ENCODE measurements at places on chromosomes 2 and 18.
A peak's percentile ranks its signal among the peaks of the same experiment; 100 is the strongest.

DNA sequence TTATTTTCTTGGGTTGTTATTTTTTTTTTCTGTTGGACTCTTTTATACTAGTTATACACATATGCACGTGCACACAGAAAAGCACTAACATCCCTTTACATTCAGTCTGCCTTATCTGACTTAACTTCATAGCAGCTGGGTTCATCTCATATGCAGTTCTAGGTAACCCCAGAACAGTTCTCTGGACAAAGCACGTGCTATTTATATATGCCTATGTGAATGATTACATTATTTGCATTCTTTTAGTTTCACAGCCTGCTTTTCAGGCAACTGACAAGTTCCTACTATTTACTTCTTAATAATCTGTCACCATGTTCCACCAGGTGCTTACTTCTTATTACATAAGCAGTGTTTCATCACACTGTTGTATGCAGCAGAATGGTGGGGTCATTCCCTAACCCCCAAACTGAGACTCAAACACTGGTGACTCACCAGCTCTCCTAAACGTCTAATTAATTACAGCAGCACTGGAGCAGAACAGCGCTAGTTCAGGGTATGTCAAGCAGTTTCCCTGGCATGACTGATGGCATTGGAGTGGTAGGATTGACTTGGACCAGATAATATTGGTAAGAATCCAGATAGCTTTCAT is 372.8 kb downstream of the CLIP4 start:
- no peak for DNase-seq

DNA sequence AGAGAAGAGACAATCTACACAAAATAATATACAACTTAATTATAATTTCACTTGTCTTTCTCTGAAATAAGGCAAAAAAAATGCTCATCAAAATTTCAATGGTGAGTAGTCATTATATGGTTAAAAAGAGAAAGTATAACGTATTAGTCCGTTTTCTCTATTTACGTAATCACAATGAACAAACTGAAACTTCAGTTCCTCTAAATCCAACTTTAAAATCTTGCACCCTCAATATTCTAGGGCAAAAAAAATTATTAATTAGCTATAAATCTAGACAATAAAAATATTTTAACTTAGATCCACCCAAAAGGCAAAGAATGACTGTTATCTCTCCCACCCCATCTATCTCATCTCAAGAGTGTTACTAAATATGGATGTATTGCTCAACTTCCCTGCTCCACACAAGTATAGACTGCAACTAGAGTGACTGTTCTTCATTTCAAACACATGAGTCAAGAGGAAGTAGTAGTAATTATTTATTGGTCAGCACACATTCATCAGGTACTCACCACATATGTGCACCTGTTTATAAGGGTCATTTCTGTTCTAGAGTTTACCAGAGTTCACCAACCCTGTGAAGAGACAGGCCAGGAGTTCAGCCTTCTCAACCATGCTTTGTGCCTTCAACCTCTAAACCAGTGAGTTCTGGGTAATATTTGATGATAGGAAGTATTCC is 36.4 kb downstream of the STK39 start:
- DNase-seq, result no peak

DNA sequence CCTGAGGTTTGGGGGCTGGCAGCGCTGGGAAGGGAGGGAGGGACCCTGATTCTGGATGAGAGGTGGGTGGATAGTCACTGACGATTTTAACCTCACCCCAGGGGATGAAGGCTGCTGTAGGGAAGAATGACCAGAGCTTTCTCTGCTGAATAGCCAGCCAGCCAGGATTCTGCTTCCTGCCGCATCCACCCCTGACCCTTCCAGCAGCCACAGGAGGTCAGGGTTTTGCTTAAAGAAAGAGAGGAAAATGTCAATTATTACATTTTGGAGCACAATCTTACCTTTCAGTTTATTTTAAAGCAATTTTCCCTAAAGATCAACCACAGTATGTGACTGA is 217.7 kb downstream of the GBX2 start:
- DNase-seq, result no peak

GRCh38 chr2:109374548-109375130 is 239.1 kb downstream of the SEPTIN10 start:
- no peak for DNase-seq

GRCh38 chr2:197950724-197951123 is 146.3 kb downstream of the PLCL1 start:
- no peak for DNase-seq

- DNase-seq, result no peak
Measured at GRCh38 chr2:30266051-30266621, 34.8 kb downstream of the LBH start.

DNA sequence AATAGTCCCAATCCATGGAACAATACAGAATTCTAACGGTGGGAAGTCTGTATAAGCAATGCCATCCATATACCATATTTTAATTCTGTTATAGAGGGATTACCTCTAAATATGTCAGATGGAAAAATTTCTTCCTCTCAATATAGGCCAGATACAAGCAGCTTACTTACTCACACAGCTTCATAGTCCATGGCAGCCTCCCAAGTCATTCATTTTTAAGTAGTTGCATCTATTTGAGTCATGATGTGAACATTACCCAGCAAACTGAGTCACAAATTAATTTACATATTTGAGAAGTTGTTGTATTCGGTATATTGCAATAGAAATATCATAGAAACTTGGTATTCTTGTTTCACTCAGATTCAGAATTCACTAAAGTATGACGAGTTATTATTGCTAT is 20.3 kb downstream of the TBR1 start:
- no peak for DNase-seq

GRCh38 chr18:11972371-11973174 is 8.7 kb upstream of the IMPA2 start:
- no peak for DNase-seq

DNA sequence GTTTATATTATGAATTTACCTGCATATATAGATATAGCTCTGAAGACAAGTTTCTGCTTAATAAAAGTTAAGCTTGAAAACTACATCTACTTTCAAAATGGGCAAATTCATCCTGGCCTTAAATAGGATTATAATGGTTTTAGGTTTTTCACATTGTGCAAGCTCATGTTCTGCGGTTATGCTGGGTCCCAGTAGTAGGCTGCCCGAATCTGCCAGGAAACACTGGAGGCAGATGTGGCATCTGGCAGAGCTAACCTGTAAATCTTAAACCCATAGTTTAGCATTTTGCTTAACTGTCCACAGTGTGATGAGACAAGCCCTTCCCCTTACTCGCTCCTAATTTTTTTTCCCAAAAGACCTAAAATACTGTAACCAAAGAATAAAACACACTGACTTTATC is 234.2 kb downstream of the TCF4 start:
- DNase-seq, result no peak

DNA sequence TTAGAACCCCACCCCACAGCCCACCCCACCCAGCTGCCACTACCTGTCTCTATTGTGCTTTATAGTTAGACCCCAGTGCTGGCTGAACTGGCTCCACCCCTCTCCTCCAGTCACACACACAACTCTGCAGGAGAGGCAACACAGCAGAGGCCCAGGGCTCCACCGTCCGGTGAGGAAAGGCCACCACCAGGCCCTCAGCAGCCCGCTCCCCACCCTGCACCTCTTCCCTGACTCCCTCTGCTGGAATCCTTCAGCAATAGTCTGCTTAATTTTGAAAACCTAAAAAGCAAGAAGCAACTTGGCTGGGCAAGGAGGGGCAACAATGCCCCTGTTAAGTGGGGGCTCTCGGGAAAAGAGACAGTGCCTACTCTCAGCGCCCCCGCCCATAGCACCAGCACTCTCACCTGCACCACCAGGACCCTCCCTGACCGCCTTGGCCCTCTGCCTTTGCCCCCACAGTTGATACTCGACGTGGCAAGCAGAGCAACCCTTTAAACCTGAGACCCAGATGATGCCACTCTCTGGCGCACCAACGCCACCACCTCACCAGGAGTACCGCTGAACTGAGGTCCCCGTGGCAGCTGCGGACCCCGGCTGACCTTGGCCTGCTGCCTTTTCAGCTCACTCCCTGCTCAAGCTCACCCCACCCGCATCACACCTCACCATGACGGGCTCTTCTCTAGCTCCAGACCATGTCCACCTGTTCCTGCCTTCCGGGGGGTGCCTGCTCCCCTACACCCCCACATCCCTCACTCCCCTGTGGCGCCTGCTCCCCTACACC is 45.7 kb downstream of the NDUFA10 start:
- DNase-seq, result no peak

GRCh38 chr2:191320881-191321280 is 75.7 kb downstream of the MYO1B start:
- DNase-seq, result no peak

- no peak for DNase-seq
Measured at GRCh38 chr18:52313213-52313612, 26.8 kb upstream of the DCC start.

DNA sequence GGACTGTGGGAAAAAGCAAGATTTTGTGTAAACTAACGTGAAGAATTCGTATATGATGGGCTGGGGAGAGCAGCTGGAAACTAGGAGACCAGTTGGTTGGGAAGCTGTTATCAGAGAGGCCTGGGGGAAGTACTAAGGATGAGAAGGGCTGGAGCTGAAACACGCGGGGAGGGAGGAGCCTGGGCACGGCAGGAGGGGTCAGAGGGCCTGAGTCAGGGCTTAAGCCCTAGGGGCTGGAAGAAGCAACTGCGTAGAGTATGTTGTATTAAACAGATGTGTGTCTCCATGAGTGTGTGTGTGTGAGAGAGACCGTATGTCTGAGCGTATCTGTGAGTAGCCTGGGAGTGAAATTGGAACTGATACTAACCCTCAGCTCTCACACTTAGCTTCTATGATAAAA is 8.4 kb downstream of the POMC start:
- DNase-seq, result no peak

GRCh38 chr2:216151313-216152025 is 42.3 kb downstream of the XRCC5 start:
- DNase-seq, result no peak

- no peak for DNase-seq
Measured at GRCh38 chr2:169746240-169746639, 12.6 kb downstream of the KLHL23 start.

DNA sequence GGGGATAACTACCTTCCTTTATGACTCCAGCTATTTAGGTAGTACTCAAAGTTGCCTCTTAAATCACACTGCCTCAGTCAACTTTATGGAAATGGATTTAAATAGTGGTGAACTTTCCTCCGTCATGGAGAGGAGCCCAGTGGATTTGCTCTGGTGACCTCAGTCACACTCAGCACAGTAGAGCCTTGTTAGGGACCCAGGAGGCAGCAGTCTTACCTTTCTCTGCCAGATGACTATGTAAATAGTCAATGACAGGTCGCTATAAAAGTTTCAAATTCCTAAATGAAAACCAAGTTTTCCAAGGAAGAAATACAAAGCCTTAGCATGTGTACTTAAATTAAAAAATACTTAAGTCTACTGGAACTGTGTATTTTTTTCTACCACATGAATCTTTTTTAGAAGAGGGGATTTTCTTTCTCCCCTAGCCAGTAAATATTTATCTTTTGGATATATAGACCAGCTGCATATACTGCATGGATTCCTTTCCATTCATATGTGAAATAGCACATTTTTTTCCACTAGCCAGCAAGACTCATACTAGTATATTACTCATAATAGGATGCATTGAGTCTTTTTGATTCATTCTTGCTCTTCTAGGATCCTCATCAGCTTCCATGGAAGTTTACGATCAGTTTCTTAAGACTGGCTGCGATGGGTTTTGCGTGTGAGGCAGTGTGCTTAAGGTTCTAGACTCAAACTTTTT is 147.1 kb downstream of the FMNL2 start:
- DNase-seq, result no peak

GRCh38 chr2:209556354-209556961 is 132.6 kb downstream of the MAP2 start:
- DNase-seq, result peak; percentile 47

- DNase-seq, result no peak
Measured at GRCh38 chr2:41167014-41167413, 715.1 kb upstream of the SLC8A1 start.

DNA sequence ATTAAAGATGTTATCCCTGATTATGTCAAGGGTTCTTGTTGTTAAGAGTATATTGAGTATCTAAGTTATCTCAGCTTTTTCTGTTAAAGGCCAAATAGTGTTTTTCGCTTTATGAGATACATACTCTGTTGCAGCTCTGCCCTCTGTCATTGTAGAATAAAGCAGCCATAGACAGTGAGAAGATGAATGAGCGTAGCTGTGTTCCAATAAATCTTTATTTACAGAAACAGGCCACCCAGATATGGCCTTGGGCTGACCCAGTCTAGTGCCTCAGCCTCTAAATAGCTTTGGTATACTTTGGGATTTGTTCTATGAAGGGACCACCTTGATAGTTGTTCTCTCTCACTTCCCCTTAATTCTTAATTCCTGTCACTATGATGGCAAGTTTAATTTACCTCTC is 72.8 kb upstream of the EML6 start:
- no peak for DNase-seq

Data from NCI-H1105 treated with DMSO at 0.1 percent for 48 hours (cell line).